ENCODE measurements at places on chromosomes 4 and X.

DNA sequence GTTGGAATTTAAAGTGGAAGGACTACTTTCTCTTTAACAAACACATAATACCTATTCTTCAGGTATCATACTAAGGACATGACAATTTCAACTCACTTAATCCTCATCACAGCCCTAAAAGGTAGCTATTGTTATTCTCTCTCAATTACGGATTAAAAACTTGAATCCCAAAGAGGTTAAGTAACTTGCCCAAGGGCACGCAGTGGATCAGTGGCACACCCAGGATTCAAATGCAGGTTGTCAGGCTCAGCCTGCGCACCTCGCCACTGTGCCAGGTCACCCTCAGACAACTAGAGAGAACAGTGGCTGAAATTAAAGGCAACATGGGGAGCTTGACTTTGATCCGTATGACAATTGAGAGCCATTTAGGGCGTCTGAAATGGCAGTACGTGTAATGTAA is 67.6 kb downstream of the MFAP3L start:
- no peak for DNase-seq

GRCh38 chrX:84322083-84322827 is 134.3 kb upstream of the RPS6KA6 start:
- DNase-seq, result no peak

- DNase-seq, result peak; percentile 10
Measured at GRCh38 chrX:11750046-11750445, 8.0 kb upstream of the MSL3 start.

DNA sequence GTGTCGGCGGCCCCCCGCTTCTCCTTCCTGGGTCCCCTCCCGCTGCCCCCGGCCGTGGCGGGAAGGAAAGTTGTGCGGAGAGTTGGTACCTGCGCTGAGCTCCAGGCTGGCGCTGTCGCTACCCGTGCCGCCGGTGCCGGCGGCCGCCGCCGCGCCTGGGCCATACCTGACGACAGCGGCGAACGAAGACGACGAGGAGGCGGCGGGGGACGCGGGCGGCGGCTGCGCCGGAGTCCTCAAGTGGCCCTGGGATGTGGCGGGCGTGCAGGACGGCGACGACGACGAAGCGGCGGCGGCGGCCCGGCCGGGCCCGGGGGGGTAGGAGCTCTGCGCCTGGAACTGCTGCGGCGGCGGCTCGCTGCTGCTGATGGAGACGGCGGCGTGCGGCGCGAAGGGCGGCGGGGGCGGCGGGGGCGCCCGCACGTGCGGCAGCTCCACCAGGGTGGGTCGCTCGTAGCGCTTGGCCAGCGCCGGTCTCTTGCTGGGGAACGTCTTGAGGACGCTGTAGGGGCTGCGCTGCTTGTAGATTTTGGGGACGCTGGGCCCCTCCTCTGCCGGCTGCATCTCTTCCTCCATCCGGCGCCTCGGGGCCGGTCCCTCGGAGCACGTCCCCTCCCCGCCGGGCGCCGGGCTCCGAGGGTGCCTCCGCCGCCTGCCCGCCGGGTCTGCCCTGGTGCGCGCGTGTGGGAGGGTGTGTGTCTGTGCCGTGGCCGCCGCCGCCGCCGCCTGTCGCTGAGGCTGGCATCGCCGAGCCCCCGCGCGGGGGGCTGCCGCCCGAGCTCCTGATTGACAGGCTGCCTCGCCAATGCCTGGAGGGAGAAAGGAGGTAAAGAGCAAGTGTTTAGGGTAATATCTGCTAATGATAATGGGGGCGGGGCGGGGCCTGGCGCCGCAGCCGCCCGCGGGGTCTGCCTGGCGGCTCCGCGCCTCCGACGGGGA is 618 bp downstream of the BEND4 start:
- no peak for DNase-seq

DNA sequence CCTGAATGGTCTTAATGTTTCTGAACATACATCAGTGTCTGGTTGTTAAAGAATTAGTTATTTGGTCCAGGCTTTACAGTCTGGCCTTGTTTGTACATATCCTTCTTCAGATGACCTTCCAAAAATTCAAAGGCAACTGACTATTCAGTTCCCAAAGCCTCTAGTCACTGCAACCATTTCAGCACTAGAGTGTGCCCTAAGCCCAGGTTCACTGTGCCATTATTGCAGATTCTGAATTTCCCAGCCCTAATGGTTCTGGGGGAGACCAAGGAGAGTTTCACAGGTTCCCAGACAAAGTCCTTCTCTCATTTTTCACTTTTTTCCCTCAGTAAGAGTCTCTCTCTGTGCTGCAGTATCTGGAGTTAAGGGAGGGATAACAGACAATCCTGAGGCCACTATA is 235.8 kb downstream of the TRAM1L1 start:
- DNase-seq, result no peak

- no peak for DNase-seq
Measured at GRCh38 chr4:43757147-43757546, 691.5 kb downstream of the KCTD8 start.

- no peak for DNase-seq
Measured at GRCh38 chr4:19262467-19262866, 989.2 kb upstream of the SLIT2 start.

DNA sequence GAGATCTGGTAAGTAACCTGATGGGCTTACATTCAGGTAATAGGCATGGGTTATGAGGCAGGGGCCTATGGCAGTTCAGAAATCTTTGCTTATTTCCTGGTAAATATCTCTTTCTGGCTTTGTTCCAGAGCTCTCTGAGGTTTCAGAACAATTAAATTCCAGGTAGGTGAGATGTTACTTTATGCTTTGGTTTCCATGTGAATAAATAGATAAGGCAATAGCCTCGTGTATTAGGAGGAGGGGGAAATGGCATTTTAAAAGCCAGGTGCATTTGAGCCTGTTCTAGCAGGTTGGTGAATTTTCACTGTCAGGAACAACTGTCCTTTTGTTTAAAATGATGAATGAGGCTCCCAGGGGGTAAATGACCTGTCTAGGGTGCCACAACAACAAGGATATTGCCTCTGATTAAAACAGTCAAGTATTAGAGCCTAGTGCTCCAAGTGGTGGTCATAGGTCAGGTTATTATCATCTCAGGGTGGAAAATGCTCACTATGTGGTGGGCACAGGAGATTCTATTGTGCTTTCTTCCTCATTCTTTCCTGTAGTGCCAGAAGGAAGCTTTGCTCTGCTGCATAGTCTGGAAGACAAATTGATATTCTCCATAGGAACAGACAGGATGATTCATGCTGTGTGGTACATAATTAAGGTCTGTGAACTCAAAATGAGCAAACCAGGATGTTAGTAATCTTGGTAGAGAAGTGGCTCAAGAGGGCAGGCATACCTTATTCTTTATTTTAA is 296.2 kb downstream of the INPP4B start:
- no peak for DNase-seq

- DNase-seq, result no peak
Measured at GRCh38 chrX:37854748-37855147, 7.4 kb upstream of the DYNLT3 start.

- no peak for DNase-seq
Measured at GRCh38 chr4:72858328-72858727, 211.2 kb downstream of the COX18 start.

- no peak for DNase-seq
Measured at GRCh38 chrX:68193234-68193633, 240.1 kb downstream of the OPHN1 start.

DNA sequence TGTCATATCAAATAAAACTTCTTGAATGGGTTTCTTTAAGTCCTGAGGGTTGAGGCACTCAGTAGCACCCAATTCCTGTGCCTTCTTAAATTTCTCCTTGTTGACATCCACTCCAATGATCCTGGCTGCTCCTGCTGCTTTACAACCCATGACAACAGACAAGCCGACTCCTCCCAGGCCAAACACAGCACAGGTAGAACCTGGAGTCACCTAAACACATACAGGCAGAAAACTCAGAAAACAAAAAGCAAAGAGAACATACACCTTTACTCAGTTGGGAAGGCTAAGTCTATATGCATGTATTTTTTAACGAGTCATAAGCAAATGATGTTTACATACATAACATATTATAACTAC is 10.3 kb downstream of the ADH6 start:
- DNase-seq, result no peak

GRCh38 chr4:154731756-154732155 is 12.0 kb upstream of the LRAT start:
- DNase-seq, result peak; percentile 2

GRCh38 chr4:98452091-98452490 is 190.9 kb downstream of the RAP1GDS1 start:
- DNase-seq, result no peak

GRCh38 chr4:8176547-8177399 is 18.2 kb upstream of the ABLIM2 start:
- peak; percentile 80 for DNase-seq

- no peak for DNase-seq
Measured at GRCh38 chr4:173807347-173807746, 277.3 kb upstream of the HAND2 start.

GRCh38 chrX:44506678-44507077 is 36.0 kb downstream of the FUNDC1 start:
- no peak for DNase-seq

GRCh38 chr4:165656829-165657490 is 216.1 kb upstream of the TLL1 start:
- DNase-seq, result no peak

DNA sequence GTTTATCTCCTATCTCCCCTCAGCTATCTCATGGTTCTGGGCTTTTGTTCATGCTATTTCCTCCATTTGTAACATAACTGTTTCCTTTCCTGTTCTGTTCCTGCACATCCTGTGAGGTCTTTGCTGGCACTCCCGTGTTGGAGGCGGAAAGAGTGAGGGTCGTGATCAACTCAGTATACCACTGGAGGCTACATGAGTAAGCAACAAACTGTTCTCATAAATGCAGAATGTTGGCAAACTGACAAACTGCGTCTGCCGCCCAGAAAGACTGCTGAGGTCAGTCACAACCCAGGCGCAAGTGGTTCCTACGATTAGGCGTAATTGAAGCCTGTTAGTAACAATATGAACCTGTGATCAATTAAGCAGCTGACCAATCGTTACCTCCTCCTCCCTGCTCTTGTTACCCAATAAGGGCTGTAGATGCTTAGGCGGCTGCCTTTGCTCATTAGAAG is 48.8 kb downstream of the C4orf33 start:
- no peak for DNase-seq

DNA sequence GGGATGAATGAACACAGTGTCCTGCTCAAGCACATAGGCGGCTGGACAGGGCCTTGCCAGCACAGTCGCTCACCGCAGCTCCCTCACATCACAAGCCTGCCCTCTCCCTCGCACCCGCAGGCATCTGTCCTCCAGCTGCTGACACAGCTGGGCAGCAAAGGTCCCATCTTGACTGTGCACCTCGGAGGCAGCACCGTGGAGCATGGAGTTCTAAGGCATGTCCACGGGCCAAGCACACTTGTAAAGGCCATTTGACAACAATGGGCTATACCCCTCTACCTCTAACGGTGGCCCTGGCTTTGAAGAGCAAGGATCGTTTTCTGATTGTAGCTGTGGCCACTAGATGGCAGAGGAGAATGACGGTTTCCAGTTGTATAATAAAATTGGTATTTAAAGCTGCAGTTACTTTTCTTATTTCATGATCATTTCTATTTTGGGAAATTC is 53.8 kb downstream of the APLN start:
- DNase-seq, result peak; percentile 19

DNA sequence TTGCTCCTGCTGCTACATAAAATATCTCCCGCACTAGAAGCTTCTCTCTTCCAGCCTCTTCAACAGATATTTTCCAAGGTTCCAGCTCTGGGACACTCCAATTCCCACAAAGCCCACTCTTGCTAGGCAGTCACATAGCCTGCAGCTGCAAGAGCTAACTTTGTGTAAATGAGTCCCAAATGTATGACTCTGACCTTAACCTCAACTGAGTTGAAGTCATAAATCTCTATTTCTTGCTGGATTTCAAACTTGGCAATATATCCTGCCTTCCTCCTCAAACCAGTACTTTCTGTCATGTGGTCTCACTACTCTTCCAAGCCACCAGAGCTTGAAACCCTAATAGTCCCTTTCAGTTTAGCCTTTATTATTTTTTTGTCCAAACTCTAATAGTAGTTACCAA is 315.4 kb upstream of the GRIA3 start:
- DNase-seq, result no peak

GRCh38 chr4:12712648-12713339 is 771.3 kb downstream of the RAB28 start:
- no peak for DNase-seq

- DNase-seq, result no peak
Measured at GRCh38 chrX:141839856-141840255, 1.7 kb downstream of the MAGEC3 start.

GRCh38 chr4:128385683-128386304 is 98.2 kb upstream of the PGRMC2 start:
- DNase-seq, result peak; percentile 62

DNA sequence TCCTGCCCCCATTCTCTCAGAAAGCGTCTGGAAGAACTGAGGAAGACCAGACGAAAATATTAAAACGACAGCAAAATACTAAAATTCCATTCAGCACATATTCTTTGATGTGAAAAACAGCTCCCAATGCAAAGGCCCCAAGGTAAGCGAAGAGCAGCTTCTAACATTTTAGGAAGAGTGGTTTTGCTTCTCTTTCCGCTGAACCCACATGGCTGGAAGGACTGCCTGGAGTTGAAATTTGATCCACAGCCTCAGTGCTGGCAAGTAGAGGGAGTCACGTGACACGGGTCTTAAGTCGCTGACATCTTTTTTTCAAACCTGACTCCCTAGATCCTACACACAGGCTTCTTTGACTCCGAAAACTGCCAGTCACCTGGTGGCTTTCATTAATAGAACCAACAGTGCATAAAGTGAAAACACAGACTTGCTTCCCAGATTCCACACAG is at the start of gene FAM13A:
Gene FAM13A (minus strand): TSS at position 233 of the 446 bp plus-strand sequence. CDS start 221 bp downstream, at position 12.
- peak; percentile 61 for DNase-seq

DNA sequence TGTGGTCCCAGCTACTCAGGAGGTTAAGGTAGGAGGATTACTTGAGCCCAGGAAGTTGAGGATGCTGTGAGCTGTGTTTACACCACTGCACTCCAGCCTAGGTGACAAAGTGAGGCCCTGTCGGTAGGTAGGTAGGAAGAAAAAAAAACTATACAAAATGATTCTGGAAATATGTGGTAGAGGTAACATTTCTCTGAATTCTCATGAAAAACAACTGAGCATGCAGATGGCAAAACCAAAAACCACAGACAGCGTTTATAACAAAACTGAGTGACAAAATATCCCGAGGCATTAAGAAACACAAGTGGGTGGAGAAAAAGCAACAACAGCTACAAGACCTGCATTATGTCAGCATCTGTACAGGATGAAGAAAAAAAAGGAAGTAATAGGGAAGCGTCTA is 211.7 kb downstream of the DLG3 start:
- peak; percentile 31 for DNase-seq

GRCh38 chr4:6955261-6955911 is 45.8 kb downstream of the TBC1D14 start:
- DNase-seq, result no peak

- no peak for DNase-seq
Measured at GRCh38 chr4:52266537-52267137, 215.5 kb downstream of the SPATA18 start.

DNA sequence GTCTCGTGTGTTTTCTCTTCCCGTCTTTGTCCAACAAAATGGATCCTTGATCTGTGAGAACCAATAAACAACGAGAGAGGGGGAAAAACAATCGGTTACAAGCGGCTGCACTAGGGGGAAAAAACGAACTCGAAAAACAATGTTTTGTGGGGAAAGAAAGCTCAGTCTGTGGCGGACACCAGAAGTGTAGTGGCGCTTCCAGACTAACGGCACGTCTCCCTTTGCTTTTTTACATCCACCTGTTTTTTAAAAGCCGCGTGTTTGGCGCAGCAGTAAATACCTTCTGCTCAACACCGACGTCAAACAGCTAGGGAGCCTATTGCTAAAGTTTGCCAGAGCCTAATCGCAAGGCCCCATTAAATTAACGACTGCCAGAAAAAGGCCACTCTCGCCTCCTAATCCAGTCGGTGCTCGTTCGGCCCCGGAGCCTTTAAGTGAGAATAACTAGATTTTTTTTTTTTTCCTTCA is 3.3 kb downstream of the NKX6-1 start:
- no peak for DNase-seq
